B cell (primary cell): ENCODE measurements at places on chromosomes 13 and 19.

GRCh38 chr13:21055511-21056045 is 5.8 kb downstream of the LATS2 start:
- no peak for DNase-seq

DNA sequence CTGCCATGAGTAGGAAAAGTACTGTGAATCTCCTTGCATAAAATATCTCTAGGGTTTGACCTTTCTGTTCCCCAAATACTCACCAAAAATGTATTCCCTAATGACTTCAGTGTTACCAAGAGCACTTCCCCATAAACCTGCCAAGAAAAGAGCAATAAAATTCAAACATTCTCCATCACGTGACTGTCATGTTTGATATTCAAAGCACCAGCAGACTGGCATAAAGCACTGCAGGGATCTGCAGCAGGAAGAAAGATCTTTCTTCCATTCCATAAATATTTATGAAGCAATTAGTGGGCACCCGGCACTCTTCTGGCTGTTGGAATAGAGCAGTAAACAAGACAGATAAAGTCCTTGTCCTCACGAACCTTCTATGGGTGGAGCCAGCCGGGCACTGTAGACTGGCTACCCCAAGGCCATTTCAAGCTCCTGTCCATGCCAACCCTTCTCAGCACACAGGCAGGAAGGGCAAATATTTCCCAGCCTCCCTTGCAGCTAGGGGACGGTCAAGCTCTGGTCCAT is 20.3 kb downstream of the PLA2G4C start:
- DNase-seq = no peak

GRCh38 chr13:78777976-78778375 is 119.0 kb upstream of the OBI1 start:
- DNase-seq = no peak

DNA sequence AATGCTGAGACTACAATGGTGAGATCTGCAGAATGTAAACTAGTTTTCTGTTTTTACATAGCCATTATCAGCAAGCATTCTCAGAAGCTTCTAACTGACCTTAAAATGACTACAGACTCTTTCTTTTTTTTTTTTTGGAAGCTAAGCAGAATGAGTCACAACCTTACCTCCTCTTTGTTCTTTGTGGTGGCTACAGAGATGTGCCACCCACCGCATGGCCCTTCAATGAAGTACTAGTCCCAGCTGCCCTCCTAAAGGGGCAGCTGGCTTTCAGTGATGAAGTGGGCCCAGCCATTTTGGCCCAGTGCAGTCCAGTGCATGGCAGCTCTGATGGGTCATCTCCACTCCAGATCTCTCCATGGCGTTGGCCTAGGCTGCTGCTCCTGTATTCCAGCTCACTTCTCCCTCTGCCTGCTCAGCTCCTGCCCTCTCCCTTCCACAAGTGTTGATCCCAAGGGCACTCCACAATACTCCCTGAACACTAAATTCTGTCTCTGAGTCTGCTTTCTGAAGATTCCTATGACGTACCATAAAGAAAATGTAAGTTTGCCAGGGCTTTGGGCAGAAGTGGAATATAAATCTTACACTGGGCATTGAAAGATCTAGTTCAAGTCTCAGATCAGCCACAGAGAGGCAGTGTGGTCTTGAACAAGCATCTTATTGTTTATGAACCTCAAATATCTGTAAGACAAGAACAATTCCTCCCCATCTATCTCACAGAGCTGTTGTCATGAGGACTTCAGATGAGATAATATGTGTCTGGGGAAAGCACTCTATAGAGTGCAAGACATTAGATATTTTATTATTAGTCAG is 85.6 kb downstream of the RXFP2 start:
- no peak for DNase-seq

GRCh38 chr13:99811067-99811700 is 160.4 kb downstream of the ZIC5 start:
- DNase-seq = no peak

- no peak for DNase-seq
These were observed 7.4 kb downstream of the C19orf25 start for GRCh38 chr19:1471515-1472160.

DNA sequence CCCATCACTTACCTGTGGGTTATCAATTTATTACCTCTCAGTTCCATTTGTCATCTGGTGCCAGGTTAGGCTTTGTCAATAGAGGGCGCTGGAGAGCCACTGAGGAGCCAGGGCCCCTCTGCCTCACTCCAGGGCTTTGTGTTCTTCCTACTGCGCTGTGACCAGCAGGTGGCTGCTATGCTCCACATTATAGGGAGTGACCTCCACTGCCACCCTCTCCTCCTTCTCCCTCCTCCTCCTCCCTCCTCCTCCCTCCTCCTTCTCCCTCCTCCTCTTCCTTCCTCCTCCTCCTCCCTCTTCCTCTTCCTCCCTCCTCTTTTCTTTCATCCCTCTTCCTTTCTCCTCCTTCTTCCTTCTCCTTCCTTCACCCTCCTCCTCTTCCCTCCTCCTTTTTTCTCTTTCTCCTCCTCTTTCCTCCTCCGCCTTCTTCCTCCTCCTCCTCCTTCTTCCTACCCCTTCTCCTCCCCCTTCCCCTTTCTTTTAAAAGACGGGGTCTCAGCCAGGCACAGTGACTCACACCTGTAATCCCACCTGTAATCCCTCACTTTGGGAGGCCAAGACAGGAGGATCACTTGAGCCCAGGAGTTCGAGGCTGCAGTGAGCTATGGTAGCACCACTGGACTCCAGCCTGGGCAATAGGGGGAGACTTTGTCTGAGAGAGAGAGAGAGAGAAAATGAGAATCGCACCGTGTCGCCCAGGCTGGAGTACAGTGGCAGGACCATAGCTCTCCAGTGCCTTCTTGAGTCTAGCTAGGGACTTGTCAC is 10.3 kb upstream of the ZBTB32 start:
- DNase-seq = peak; percentile 92

GRCh38 chr13:42548731-42549551 is 25.0 kb upstream of the TNFSF11 start:
- DNase-seq = peak; percentile 60

DNA sequence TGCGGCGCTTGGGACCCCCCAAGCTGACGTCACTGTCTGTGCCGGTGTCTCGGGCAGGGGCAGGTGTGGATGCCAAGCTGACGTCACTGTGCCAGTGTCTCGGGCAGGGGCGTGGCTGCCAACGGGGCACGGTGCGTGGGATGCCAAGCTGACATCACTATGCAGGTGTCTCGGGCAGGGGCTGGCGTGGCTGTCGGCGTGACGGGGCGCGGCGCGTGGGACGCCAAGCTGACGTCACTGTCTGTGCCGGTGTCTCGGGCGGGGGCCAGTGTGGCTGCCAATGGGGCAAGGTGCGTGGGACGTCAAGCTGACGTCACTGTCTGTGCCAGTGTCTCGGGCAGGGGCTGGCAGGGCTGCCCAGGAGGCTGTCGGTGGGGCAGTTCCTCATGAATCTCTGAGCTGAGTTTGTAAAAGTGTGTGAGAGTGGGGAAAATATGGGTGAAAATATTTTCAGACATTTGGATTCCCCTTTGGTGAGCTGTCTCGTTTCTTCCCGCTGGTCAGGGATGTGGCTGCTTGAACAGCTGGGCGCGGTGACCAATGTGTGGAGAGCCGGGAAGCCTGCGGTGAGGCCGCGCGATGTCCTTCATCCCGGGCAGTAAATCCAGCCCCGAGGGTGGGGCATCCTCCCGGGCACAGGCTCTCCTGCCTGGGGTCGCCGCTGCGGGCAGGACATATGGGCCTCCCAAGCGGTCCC is 25.2 kb downstream of the MCF2L start:
- no peak for DNase-seq

DNA sequence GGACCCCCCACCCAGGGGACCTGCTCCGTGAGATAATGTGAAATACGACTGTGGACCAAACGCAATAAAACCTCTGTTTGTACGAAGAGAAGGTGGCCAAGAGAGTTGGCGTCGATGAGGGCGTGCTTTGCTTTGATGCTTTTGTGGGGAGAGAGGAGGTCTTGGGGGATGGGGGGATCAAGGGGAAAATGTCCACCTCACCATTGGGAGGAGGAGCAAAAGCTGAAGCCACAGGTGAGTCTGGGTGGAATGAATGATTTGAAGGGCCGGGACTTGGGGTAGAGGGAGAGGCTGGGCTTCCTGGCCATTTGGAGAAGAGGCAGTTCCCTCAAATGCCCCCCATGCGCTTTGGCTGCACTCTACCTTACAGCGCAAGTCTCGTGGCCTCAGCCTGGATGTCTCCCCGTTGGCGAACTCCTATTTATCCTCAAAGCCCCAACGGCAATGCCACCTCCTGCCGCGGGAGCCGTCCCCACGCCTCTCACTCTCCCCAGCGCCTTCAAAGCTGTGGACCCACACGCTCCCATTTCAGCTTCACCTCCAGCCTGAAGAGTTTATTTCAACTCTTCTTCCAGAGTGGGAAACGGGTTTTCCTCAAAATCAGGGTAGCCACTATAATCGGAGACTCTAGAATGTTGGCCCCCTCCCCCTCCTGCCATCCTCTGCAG is 795 bp upstream of the ABCA7 start:
- no peak for DNase-seq

DNA sequence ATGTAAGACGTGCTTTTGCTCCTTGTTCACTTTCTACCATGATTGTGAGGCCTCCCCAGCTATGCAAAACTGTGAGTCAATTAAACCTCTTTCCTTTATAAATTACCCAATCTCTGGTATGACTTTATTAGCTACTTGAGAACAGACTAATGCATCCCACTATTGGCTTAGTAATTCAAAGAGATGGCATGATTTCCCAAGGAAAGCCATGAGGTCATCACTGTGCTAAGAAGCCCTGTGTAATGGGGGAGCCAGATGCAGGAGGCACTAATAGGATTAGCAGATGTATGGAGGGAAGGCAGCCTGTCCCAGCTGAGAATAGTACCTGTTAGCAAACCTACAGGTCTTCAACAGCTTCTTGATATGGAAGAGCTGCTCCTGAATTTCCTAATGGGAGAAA is 38.1 kb downstream of the RUBCNL start:
- DNase-seq = no peak

DNA sequence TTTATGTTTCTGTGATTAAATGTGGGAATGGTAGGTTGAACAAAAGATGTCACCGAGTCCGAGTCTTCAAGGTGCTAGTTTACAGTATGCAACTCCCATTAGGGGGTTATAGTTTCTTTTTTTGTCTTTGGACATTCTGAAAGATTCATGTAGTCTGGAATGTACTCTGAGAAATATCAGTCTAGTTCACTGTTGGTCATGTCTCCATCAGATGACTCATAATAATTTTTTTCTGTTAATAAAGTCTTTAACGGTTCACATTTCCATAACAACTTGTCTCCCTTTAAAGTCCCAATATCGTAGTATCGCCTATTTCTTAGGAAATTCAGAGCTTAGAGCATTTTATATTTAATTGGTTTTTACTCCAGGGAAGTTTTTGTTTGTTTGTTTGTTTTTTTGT is 13.5 kb upstream of the ESD start:
- DNase-seq = no peak

DNA sequence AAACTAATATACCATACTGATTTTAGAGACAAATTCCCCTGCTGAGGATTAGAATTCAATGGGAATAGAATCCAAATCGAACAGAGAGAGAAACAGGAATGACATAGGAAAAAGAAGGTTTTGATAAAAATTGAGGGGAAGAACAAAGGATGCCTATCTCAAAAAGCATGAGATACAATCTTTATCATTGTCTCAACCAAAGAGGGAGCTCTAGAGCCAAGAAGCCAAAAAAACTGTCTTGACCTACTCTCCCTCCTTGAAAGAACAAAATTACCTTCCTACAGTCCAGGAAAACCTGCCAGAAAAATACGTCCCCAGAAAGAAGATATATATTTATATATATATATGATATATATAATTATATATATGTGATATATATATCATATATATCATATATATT is 39.2 kb upstream of the MIR17HG start:
- DNase-seq = no peak

DNA sequence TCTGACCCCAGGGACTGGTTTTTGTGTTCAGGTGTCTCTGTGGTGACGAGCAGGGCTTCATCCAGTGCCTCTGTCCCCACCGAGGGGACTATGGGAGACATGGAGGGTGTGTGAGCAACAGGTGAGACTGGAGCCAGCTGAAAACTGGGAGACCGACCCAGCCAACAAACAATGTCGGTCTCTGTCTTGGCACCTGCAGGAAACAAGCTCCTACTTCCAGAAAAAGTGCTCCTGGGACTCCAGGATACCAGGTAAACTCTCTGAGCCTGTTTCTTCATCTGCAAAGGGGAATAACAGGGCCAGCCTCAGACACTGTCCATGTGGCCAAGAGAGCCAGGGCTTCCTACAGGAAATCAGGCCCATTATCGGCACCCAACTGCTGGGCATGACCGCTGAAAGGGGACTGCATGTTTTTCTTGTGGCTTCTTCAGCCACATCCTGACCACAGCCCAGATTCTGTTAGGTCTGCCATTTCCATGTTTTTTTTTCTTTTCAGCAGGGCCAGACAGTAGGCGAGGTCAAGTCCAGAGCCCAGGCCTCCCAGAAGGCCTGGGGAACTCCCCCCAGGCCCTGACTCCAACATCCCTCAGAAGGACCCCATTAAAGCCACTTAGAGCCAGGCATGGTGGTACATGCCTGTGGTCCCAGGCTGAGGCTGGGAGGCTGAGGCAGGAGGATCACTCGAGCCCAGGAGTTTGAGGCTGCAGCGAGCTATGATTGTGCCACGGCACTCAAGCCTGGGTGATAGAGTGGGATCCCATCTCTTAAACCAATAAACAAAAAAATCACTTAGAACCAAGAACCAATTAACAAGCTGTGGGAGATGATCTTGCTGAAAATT is 836 bp upstream of the BST2 start:
- peak; percentile 23 for DNase-seq

DNA sequence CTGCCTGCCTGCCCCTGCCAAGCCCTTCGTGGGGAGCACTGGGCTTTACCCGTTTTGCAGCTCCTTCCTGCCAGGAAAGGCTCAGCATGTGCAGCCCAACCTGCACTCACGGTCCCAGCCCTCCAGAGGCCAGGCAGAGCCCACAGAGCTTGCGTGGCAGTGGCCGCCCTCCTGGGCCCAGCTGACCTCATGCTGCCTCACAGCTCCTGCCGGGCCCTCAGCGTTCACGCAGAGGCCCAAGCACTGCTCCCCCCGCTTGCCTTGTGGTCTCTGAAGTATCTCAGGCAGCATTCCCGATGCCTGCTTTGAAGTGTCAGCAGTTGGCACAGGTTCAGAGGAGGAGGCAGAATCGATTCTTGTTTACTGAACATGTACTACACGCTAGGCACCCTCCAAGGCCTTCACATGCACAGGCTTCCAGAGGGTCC is 32.5 kb downstream of the CAPN12 start:
- DNase-seq = no peak

- peak; percentile 86 for DNase-seq
These were observed 5.6 kb downstream of the ICAM5 start for GRCh38 chr19:10295305-10295846.

DNA sequence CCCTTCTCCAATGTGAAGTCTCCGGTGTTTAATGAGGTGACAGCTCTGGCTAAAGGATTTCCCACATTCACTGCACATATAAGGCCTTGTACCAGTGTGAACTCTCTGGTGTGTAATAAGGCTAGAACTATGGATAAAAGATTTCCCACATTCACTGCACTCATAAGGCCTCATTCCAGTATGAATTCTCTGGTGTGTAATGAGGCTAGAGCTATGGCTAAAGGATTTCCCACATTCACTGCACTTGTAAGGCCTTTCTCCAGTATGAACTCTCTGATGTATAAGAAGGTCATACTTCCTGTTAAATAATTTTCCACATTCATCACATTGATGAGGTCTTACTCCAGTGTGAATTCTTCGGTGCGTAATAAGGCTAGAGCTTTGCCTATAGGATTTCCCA is 5.9 kb downstream of the ZNF256 start:
- DNase-seq = no peak
